ENCODE measurements at places on chromosomes 7 and 10. TPM values are rescaled to one million over a fixed set of nuclear protein-coding genes. Genes with fewer than 3 reads are reported as not detected.

Gene OR2A5
- not detected for total RNA-seq

- no peaks in the 10 kb centered on the region for H3K36me3 ChIP-seq
- no peaks in the 10 kb centered on the region for H3K27me3 ChIP-seq
- DNase-seq: peak; percentile 32
- H3K4me1 ChIP-seq: no peaks in the 10 kb centered on the region
- H3K27ac ChIP-seq: peak overlapping the region; percentile 64
- no peak overlapping the region for H3K4me3 ChIP-seq
These were observed 186.6 kb upstream of the CELF2 start for GRCh38 chr10:10831085-10831484.

Gene FGFBP3
- total RNA-seq: not detected

DNA sequence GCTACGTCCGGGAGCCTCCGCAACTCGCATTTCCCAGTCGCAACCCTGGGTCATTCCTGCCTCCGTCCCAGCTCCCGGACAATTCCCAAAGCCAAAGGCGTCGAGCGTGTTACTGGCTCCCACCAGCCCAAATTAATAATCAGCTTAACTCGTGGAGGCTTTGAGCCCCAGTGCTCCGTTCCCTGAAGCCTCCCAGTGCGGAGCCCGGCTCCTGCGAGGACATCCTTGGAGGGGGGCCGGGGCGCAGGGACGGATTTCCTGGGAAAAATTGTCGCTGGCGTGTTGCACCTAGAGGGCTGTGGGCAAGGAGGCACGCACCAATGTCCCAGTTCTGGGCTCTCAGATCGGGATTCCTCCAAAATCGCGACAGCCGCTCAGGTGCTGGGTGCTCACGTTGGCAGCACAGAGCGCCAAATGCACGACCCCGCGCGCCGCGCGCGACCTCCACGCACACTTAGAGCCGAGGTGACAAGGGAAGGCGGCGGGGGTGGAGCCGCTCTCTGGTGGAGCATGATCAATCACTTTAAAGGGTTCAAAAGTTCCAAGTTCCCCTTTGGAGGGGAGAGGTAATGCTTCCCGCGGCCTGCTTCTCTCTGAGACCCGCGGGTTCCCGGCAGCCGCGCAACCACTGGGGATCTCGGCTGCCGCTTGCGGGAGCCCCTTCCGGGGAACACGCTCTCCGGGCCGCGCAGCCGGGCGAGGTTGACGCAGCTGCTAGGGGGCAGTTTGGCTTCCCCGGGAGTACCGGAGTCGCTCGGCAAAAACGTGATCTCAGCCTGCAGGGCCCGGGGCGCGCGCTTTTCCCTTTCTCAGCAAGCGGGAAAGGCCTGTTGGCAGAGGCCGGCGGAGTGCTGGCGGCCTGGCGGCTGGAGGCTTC, 25.5 kb downstream of the SKIDA1 start:
- no peaks in the 10 kb centered on the region for H3K27me3 ChIP-seq
- no peaks in the 10 kb centered on the region for H3K36me3 ChIP-seq
- no peak overlapping the region for H3K27ac ChIP-seq
- H3K4me1 ChIP-seq: peaks cover 5% of the 10 kb centered on the region
- DNase-seq: no peak
- no peak overlapping the region for H3K4me3 ChIP-seq

DNA sequence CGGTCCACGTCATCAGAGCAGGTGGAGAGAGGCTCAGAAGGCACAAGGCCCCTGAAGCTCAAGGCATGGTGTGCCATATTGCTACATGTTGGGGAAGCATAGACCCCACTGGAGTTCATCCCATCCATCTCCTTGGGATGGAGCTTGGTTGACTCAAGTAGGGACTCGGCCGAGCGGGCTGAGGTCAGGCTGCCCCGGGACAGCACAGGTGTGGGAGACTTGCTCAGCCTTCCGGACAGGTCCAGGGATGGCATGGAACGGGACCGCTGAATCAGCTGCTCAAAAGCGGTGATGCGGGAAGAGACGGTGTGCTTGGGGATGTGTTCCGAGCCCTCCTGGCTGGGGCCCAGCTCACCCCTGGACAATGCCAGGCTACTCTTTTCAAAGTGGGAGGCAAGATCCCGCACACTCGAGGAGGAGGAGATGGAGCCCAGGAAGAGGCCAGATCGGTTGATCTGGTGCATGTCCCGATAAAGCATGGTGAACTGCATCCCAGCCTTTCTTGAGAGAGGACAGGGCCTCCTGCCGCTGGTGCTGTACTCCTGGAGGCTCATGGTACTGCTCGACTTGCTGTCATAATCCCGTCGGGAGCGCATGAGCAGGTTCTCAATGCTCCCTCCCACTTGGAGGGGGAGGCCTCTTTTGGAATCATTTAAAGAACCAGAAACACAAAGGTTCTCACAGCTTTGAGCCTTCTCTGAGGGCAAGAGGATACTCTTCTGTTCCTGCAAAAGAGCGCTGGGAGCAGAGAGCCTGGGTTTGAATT, 65.6 kb upstream of the PDLIM1 start:
- DNase-seq: no peak
- H3K36me3 ChIP-seq: no peaks in the 10 kb centered on the region
- H3K4me1 ChIP-seq: peaks cover 3% of the 10 kb centered on the region
- no peak overlapping the region for H3K4me3 ChIP-seq
- no peak overlapping the region for H3K27ac ChIP-seq
- no peaks in the 10 kb centered on the region for H3K27me3 ChIP-seq

GRCh38 chr10:24503461-24504320, 220.0 kb downstream of the ARHGAP21 start:
- H3K4me1 ChIP-seq: no peaks in the 10 kb centered on the region
- no peaks in the 10 kb centered on the region for H3K36me3 ChIP-seq
- no peak for DNase-seq
- no peak overlapping the region for H3K4me3 ChIP-seq
- H3K27me3 ChIP-seq: no peaks in the 10 kb centered on the region
- H3K27ac ChIP-seq: no peak overlapping the region
